Activated T-helper 2 cell treated with anti-CD3 and anti-CD28 coated beads, Interferon-gamma antibody, Interleukin-2, Interleukin-4, amounts not matched to agents 10 μg/mL and 5 μg/mL and 100 μg/mL, durations not matched to agents 14 hours and 24 hours and 36 hours (primary cell): ENCODE measurements at places on chromosomes 2 and 18. TPM values are rescaled to one million over a fixed set of nuclear protein-coding genes. Genes with fewer than 3 reads are reported as not detected.

DNA sequence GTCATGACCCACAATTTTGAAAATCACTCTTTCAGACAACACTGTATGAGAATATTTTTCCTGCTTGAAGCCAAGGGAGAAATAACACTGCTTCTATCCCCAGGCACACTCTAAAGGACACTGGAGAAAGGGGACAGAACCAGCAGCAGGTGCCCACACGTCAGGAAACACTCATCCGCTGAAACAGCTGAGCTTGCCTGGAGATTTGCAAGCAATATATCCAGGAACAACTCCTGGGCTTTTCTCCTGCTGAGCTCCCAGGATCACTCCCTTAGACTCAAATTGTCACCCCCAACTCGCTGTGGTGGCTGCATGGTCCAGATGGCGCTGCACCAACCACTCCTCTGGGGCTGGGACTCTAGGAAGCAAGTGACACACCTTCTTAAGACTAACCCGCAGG, 186.7 kb downstream of the ARL4C start:
- peak overlapping the region; percentile 96 for H3K27ac ChIP-seq
- H3K27me3 ChIP-seq = no peaks in the 10 kb centered on the region
- no peak for DNase-seq
- H3K36me3 ChIP-seq = peaks cover 12% of the 10 kb centered on the region

GRCh38 chr2:238821391-238821790, 26.5 kb upstream of the TWIST2 start:
- no peak overlapping the region for H3K27ac ChIP-seq
- no peaks in the 10 kb centered on the region for H3K36me3 ChIP-seq
- DNase-seq = no peak
- peaks cover 5% of the 10 kb centered on the region for H3K27me3 ChIP-seq
- H3K4me3 ChIP-seq = no peak overlapping the region
- H3K4me1 ChIP-seq = peaks cover 5% of the 10 kb centered on the region

GRCh38 chr2:120243875-120244553, 8.6 kb upstream of the RALB start:
- H3K27ac ChIP-seq = no peak overlapping the region
- peaks cover 6% of the 10 kb centered on the region for H3K4me1 ChIP-seq

DNA sequence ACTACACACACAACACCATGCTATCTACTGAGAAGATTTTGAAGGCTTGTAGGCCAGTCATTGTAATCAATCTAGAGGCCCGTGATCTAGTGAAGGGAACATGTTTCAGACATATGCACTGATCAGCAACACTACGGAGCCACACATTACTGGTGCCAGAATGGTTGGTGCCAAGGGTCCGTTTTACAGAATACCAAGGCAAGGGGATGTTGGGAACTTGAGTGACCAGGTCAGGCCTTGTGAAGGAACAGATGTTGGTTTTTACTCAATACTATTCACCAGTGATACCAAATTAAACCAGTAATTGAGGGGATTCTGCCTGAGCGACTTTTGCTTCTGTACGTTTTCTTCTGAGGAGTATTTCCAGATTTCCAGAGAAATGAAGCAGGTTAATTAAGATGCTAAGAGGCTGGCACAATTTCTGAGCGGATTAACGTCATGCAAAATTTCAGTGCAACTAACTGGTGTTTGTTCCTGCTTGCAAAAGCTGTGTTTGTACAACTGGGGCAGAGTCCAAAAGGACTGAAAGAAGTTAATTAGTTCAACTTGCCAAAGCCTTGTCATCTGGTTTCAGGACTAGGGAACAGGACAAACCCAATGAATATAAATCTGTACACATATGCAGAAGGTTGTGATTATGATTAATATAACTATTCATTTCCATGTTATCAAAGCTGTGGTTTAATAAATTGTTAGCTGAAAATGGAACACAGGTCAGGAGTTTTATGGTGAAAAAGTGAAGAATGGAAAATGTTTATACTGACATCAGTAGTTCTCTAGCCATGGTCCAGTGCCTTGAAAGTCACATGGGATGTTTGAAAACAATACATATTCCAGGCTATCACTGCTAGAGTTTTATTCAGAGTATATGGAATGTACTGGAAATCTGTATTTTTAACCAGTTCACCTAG, 432.1 kb upstream of the DCC start:
- no peaks in the 10 kb centered on the region for H3K27me3 ChIP-seq
- no peaks in the 10 kb centered on the region for H3K4me1 ChIP-seq
- H3K36me3 ChIP-seq = no peaks in the 10 kb centered on the region
- DNase-seq = no peak
- no peak overlapping the region for H3K4me3 ChIP-seq

GRCh38 chr2:63827749-63828148, 13.9 kb upstream of the UGP2 start:
- no peak overlapping the region for H3K4me3 ChIP-seq
- no peaks in the 10 kb centered on the region for H3K36me3 ChIP-seq
- DNase-seq = no peak
- no peak overlapping the region for H3K27ac ChIP-seq

GRCh38 chr2:241540771-241541561, 17.6 kb upstream of the BOK start:
- no peaks in the 10 kb centered on the region for H3K36me3 ChIP-seq
- H3K4me3 ChIP-seq = peak overlapping the region; percentile 34
- H3K27me3 ChIP-seq = peaks cover 16% of the 10 kb centered on the region

GRCh38 chr2:217864963-217865772, 137.6 kb downstream of the TNS1 start:
- H3K4me1 ChIP-seq = no peaks in the 10 kb centered on the region
- no peak overlapping the region for H3K4me3 ChIP-seq
- DNase-seq = no peak
- H3K27ac ChIP-seq = no peak overlapping the region
- no peaks in the 10 kb centered on the region for H3K36me3 ChIP-seq
- peaks cover 1% of the 10 kb centered on the region for H3K27me3 ChIP-seq

- H3K4me3 ChIP-seq = no peak overlapping the region
- DNase-seq = no peak
- H3K36me3 ChIP-seq = no peaks in the 10 kb centered on the region
- peaks cover 13% of the 10 kb centered on the region for H3K4me1 ChIP-seq
- H3K27me3 ChIP-seq = peaks cover 31% of the 10 kb centered on the region
- no peak overlapping the region for H3K27ac ChIP-seq
Observed at GRCh38 chr2:102126660-102127059, 15.9 kb upstream of the IL1R1 start.

DNA sequence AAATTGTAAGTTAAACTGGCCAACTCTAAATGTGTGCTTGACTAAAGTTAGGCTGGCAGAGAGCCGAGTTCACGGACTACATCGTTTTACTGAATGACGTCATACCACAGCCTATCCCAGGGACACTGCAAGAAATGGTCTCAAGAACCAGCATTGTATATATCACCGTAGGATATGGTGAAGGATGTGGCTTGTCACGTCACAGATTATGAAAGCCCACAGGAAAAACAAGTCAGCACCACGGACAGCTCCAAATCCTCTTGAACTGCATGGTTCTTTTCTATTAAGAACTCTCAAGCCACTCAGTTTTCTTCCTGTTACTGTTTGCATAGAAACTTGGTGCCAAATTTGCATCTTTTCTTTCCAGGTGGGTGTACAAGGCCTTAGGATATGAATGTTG, 85.1 kb upstream of the ACAA2 start:
- no peaks in the 10 kb centered on the region for H3K27me3 ChIP-seq
- H3K4me3 ChIP-seq = no peak overlapping the region
- no peaks in the 10 kb centered on the region for H3K36me3 ChIP-seq
- H3K4me1 ChIP-seq = no peaks in the 10 kb centered on the region

GRCh38 chr2:221895366-221896121, 323.4 kb upstream of the EPHA4 start:
- H3K36me3 ChIP-seq = no peaks in the 10 kb centered on the region
- H3K4me1 ChIP-seq = no peaks in the 10 kb centered on the region
- no peaks in the 10 kb centered on the region for H3K27me3 ChIP-seq
- no peak overlapping the region for H3K27ac ChIP-seq

DNA sequence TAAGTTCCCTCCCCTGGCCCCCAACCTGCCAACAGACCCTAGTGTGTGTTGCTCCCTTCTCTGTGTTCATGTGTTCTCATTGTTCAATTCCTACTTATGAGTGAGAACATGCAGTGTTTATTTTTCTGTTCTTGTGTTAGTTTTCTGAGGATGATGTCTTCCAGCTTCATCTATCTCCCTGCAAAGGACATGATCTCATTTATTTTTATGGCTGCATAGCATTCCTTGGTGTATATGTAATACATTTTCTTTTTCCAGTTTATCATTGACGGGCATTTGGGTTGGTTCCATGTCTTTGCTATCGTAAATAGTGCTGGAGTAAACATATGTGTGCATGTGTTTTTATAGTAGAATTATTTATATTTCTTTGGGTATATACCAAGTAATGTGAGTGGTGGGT, 602.2 kb downstream of the DSC3 start:
- no peak for DNase-seq
- H3K4me3 ChIP-seq = no peak overlapping the region
- H3K27me3 ChIP-seq = no peaks in the 10 kb centered on the region
- H3K36me3 ChIP-seq = no peaks in the 10 kb centered on the region

DNA sequence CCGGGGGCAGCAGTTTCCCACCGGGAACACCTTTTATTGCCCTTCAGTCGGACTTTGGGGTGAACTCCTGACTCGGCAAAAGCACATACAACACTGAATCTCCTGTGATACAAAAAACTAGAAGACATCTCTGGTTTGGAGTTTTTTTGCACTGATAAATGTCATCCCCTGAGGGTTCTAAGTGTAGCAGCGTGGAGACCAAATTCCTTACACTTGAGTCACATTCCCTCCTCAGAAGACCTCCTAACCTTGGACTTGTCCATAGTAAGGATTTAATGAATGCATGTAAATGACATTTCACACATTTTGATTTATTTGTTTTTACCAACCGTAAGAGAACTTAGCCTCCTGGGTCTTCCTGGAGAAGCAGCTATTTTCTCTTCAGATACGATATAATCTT, 54.0 kb upstream of the GPR45 start:
- DNase-seq = no peak
- no peak overlapping the region for H3K27ac ChIP-seq
- no peaks in the 10 kb centered on the region for H3K36me3 ChIP-seq
- H3K27me3 ChIP-seq = peaks cover 4% of the 10 kb centered on the region

DNA sequence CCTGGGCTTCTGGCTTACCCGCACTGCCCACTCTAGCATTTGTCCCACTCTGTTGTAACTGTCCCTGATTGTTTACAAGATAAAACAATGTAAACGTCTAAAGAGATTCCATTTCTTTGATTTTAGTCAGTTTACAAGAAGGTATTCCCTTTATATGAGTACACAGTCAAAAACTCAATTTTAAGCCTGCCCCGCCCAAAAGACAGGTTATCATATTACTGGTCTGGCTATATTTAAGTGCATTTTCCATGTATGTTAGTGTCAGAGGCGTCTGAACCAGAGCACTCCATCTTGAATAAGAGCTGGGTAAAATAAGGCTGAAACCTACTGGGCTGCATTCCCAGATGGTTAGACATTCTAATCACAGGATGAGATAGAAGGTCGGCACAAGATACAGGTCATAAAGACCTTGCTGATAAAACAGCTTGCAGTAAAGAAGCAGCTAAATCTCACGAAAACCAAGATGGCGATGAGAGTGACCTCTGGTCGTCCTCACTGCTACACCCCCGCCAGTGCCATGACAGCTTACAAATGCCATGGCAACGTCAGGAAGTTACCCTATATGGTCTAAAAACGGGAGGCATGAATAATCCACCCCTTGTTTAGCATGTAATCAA, 15.0 kb downstream of the GPR45 start:
- H3K27me3 ChIP-seq = no peaks in the 10 kb centered on the region
- H3K36me3 ChIP-seq = no peaks in the 10 kb centered on the region
- H3K27ac ChIP-seq = no peak overlapping the region
- no peak for DNase-seq
- no peaks in the 10 kb centered on the region for H3K4me1 ChIP-seq
- H3K4me3 ChIP-seq = no peak overlapping the region

DNA sequence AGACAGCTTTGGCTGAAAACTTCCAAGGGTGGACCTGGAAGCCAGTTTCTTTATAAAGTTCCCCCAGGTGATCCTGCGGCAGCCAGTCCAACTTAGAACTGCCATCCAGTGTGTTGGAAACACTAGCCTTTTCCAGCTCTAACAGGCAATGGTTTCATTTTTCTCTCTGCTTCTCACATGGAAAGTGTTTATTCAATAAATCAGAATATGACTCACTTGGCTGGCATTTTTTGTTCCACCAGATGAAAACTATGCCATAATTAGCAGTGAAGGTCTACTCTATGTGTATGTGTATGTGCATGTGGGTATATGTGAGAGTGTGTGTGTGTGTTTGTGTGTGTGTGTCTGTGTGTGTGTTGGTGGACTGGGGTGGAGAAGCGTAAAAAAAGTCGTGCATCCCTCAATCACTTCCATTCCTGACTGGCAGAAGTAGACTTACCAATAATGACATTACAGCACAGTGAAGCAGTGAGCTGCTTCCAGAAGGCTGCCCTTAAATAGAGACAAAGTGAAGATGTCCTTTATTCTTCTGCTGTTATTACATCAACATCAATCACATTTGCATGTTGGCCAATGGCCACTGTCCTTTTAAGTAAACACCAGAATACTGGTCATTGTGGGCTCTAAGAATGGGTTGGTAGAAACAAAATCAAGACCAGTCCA, 90.9 kb upstream of the SETBP1 start:
- no peak for DNase-seq
- H3K27me3 ChIP-seq = peaks cover 16% of the 10 kb centered on the region
- no peaks in the 10 kb centered on the region for H3K36me3 ChIP-seq
- no peak overlapping the region for H3K4me3 ChIP-seq

- no peak overlapping the region for H3K27ac ChIP-seq
- no peaks in the 10 kb centered on the region for H3K27me3 ChIP-seq
- H3K4me3 ChIP-seq = no peak overlapping the region
- DNase-seq = no peak
Observed at GRCh38 chr2:172613040-172613439, 57.1 kb downstream of the PDK1 start.

DNA sequence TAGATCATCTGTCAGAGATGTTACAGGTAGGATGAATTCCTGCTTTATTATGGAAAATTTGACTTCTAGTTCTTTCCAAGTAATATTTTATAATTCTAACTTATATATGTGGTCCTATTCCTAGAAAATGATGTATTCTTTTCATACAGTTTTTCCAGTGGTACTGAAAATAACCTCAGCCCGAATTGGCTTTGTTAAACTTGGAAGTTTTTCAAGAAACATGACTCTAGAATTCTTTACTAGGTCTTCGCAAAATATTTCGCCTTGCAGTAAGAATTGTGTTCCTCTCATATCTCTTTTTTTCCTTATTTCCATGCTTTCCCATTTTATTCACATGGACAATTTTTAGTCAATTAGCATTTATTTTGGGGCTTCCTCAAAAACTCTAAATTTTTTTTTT, 60.5 kb downstream of the BMPR2 start:
- H3K4me1 ChIP-seq = no peaks in the 10 kb centered on the region
- no peak overlapping the region for H3K27ac ChIP-seq
- no peak for DNase-seq

Gene CXCR4
- total RNA-seq = 140 and 144 TPM in 2 replicates

Gene HRH4
- total RNA-seq = 0.16 and 0.21 TPM in 2 replicates

Gene CROCC2
- total RNA-seq = not detected in 2 replicates

Gene DNAH6
- total RNA-seq = 0.09 and 0.14 TPM in 2 replicates

Gene DUSP19
- 1.6 and 1.9 TPM in 2 replicates for total RNA-seq

Gene HOXD1
- total RNA-seq = not detected in 2 replicates

Gene LHCGR
- total RNA-seq = not detected in 2 replicates
